CD4-positive, alpha-beta T cell (primary cell): ENCODE measurements at places on chromosomes 7 and 10.
A peak's percentile ranks its signal among the peaks of the same experiment; 100 is the strongest.

- H3K4me1 ChIP-seq = no peaks in the 10 kb centered on the region
- no peaks in the 10 kb centered on the region for H3K36me3 ChIP-seq
- no peak overlapping the region for H3K27ac ChIP-seq
- H3K27me3 ChIP-seq = peaks cover 10% of the 10 kb centered on the region
- DNase-seq = no peak
- no peak overlapping the region for H3K4me3 ChIP-seq
Measured at GRCh38 chr7:25420771-25421170, 192.5 kb upstream of the NPVF start.

GRCh38 chr10:113609704-113610108 is 54.1 kb downstream of the NRAP start:
- no peaks in the 10 kb centered on the region for H3K36me3 ChIP-seq
- no peak for DNase-seq
- no peaks in the 10 kb centered on the region for H3K4me1 ChIP-seq

GRCh38 chr7:44386139-44386913 is 60.9 kb upstream of the CAMK2B start:
- H3K4me1 ChIP-seq = no peaks in the 10 kb centered on the region
- no peaks in the 10 kb centered on the region for H3K27me3 ChIP-seq
- H3K4me3 ChIP-seq = no peak overlapping the region
- H3K36me3 ChIP-seq = peaks cover 80% of the 10 kb centered on the region

DNA sequence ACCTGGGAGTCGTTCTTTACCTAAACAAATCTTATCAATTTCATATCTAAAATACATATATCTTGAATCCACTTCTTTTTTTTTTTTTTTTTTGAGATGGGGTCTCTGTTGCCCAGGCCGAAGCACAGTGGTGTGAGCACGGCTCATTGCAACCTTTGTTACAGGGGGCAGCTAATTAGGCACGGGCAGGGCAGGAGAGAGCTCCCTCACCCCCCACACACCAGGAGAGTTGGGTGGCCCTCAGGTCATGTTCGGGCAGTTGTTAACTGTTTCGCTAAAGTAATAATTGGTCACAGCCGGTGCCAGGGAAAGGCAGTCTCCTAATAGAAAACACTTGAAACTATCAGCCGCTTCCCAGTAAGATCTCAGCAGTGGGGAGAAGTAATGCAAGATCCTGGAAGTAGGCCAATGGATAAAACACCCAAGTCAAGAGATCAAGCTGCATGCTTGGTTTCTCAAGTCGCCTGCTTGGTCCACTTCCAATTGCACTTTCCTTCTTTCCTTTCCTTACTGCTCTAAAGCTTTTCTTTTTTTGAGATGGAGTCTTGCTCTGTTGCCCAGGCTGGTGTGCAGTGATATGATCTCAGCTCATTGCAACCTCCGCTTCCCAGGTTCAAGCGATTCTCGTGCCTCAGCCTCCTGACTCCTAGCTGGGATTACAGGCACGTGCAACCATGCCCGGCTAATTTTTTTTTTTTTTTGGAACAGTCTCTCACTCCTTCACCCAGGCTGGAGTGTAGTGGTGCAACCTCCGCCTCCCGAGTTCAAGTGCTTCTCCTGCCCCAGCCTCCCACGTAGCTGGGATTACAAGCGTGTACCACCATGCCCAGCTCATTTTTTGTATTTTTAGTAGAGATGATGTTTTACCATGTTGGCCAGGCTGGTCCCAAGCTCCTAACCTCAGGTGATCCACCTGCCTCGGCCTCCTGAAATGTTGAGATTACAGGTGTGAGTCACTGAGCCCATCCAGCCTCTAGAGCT is 21.3 kb upstream of the EFCAB10 start:
- no peaks in the 10 kb centered on the region for H3K36me3 ChIP-seq
- DNase-seq = no peak
- H3K4me3 ChIP-seq = no peak overlapping the region
- no peaks in the 10 kb centered on the region for H3K27me3 ChIP-seq
- H3K27ac ChIP-seq = no peak overlapping the region

DNA sequence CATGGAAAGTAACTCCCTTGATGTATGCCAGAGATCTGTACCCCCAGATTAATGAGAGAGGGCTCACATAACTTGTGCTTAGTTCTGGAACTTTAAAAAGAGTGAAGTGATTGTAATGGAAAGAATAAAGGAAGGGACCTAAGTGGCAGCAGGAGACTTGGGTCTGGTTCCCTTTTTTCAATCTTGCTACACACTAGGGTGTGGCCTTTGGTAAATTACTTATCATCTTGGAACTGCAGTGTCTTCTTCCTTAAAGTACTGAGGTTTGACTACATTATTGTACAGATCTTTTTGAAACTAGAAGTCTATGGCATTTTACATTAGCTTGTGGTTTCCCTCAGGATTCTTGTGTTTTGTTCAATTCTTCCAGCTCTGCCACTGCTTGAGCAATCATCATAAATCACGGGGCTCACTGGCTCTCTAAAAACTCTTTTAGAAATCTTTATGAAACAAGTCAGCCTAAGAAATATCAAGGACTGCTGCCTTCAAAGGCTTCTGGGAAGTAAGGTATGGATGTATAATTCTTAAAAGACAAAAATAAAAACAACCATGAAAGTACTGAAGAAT is 22.5 kb upstream of the CHRM2 start:
- no peak overlapping the region for H3K4me3 ChIP-seq
- H3K27me3 ChIP-seq = no peaks in the 10 kb centered on the region
- H3K4me1 ChIP-seq = no peaks in the 10 kb centered on the region
- H3K36me3 ChIP-seq = no peaks in the 10 kb centered on the region
- H3K27ac ChIP-seq = no peak overlapping the region

DNA sequence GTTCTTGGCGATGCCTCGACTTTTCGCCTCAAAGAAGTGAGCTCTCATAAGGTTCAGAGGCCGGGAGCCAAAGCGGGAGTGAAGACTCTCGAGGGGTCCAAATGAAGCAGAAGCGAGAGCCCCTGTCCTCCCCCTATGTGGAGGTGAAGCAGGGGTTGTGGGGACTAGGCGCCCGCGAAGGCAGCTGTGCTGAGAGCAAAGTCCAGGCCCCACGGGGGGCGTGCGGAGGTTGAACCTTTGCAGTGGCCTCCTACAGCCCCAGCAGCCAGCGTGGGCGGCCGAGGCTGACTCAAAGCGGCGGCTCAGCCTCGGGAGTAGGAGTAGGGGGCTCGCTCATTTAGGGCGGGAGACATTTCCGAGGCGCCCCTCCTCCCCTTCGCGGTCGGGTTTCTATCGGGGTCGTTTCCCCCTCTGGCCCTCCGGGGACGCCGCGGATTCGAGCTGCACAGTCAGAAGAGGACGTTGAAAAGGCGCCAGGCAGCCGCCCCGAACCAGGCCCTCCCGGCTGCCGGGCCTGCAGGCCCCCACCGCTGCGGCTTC is 553 bp upstream of the ADD3 start:
- H3K4me1 ChIP-seq = peaks cover 16% of the 10 kb centered on the region
- H3K4me3 ChIP-seq = peak overlapping the region; percentile 63
- H3K27me3 ChIP-seq = no peaks in the 10 kb centered on the region
- no peak for DNase-seq
- peaks cover under 1% of the 10 kb centered on the region for H3K36me3 ChIP-seq

- H3K4me3 ChIP-seq = no peak overlapping the region
- H3K27ac ChIP-seq = no peak overlapping the region
- H3K4me1 ChIP-seq = no peaks in the 10 kb centered on the region
- no peaks in the 10 kb centered on the region for H3K27me3 ChIP-seq
- DNase-seq = no peak
- H3K36me3 ChIP-seq = no peaks in the 10 kb centered on the region
Measured at GRCh38 chr10:5534880-5535856, 10.4 kb downstream of the CALML3 start.

DNA sequence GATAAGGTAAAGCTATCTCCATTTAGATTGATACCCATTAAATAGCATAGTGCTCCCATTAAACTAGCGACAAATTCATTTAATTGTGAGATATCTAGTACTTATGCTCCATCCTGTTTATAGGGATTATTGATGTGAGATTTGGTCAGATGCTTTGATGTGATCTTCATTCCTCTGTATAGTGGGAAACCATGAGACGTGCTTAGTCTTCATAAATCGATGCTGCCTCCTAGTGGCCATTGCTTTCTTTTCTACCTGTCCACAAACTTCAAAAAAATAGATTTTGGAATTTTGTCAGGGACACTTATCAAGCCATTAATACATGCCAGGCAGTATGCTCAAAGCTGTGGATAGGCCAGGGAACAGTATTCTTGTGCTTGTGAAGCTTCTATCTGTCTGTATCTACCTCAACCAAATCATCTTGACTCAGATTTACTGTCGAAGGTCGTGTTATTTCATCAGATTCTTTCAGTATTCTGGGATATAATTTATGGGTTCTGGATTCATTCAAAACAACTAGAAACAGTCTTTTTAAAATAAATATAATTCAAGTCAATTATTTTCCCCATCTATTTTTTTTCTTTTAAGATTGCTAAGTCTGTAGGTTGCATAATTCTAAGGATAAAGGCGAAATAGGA is 12.0 kb downstream of the LSM8 start:
- no peak overlapping the region for H3K27ac ChIP-seq
- H3K4me1 ChIP-seq = no peaks in the 10 kb centered on the region
- peaks cover 13% of the 10 kb centered on the region for H3K36me3 ChIP-seq
- H3K4me3 ChIP-seq = no peak overlapping the region

DNA sequence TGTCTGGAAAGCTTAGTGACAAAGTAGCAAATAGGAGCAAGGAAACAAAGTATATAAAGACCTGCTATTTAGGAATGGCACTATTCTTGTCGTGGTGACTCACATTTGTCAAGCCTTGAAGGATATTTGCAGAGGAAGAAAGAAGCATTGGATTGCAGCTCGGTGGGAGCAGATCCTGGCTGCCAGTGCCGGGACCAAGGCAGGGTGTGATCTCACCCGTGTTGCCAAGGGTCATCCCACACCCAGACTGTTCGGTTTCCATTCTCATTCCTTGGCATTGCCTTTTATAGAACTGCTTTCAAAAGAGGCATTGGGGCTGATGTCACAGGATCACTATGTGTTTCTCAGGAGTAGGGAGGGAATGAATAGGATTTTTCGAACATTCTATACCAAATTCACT is 176.2 kb downstream of the GALNT17 start:
- no peaks in the 10 kb centered on the region for H3K4me1 ChIP-seq
- DNase-seq = no peak

DNA sequence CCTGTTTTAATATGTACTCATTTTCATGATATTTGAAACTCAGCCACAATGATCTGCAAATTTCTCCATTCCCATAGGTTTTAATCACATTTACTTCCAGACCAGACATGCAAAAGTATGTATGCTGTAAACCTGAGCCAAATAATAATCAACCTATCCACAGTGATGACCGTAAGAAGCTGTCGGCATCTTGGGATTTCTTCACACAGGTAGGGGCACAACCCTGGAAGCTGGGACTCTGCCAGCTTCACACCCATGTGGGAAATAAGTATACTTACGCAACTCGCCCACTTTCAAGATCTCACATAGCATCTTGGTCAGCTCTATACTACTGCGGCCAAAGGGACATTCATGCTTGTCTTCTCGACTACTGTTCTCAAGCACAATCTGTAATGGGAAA is 352.3 kb downstream of the ELMO1 start:
- no peak overlapping the region for H3K27ac ChIP-seq
- no peak overlapping the region for H3K4me3 ChIP-seq
- H3K4me1 ChIP-seq = peaks cover 9% of the 10 kb centered on the region
- H3K27me3 ChIP-seq = no peaks in the 10 kb centered on the region
- no peak for DNase-seq

DNA sequence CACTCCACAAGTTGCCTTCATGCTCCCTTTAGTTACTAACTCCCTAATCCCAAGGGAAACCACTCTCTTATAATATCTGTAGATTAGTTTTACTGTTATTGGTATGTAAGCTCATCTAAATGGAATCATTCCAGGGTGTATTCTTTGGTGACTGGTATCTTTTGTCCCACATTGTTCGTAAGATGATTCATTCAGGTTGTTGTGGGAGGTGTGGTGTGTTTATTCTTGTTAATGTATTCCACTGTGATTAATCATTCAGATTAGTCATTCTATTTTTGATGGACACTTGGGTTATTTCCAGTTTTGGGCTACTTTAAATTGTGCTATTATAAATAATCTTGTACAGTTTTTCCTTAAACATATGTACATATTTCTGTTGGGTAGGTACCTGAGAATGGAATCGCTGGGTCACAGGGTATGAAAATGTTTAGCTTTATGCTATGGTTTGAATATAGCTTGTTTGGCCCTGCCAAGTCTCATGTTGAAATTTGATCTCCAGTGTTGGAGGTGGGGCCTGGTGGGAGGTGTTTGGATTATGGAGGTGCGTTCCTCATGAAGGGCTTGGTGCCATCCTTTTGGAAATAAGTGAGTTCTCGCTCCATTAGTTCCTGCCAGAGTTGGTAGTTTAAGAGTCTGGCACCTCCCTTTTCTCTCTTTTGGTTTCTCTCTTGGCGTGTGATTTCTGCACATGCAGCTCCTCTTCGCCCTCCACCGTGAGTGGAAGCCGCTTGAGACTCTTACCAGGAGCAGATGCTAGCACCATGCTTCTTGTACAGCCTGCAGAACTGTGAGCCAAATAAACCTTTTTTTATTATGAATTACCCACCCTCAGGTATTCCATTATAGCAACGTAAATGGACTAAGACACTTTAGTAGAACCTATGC is 13.8 kb downstream of the BTRC start:
- no peaks in the 10 kb centered on the region for H3K27me3 ChIP-seq
- no peak overlapping the region for H3K27ac ChIP-seq
- no peak overlapping the region for H3K4me3 ChIP-seq
- no peaks in the 10 kb centered on the region for H3K4me1 ChIP-seq

DNA sequence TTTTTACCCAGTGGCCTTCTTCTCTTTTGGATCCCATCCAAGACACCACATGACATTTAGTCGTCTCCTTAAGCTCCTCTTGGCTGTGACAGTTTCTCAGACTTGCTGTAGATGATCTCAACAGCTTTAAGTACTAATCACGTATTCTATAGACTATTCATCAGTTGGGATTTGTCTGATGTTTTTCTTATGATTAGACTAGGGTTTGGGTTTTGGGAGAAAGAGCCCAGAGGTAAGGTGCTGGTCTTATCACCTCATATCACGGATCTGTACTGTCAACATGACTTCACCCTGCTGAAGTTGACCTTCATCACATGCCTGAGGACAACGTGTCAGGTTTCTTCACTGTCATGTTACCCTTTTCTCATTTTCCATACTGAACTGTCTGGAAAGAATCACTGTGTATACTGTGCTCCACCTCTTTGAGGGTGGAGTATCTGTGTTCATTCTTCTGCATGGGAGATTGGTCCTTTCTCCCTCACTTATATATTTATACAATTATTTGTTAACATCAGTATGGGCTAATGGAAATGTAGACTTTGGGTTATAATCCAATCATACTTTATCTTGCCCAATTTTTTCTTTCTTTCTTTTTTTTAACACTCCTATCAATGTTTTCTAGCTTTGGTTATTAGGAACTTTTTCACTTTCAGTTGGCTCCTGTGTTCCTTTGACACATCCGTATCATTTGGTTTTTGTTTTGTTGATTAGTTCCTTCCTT is 6.4 kb upstream of the HKDC1 start:
- no peak overlapping the region for H3K4me3 ChIP-seq
- peaks cover 17% of the 10 kb centered on the region for H3K4me1 ChIP-seq
- no peaks in the 10 kb centered on the region for H3K27me3 ChIP-seq
- no peak for DNase-seq
- H3K27ac ChIP-seq = no peak overlapping the region

DNA sequence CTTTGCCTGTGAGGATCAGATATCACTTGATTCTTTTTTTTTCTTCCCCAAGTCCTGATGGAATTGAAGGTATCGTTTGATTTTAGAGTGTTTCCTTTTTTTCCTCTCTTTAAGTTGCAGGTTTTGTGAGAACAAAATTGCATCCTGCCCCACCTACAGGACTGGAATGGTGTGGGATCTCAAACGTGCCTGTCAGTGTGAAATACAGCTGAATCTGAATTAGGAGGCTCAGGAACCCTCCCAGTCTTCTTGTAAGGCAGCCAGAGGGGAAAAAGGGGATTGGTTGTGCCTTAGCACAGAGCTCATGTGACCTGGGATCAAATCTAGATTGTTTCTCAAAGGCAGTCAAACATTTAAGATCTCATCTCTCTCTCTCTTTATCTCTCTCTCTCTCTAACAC is 32.7 kb upstream of the KLHL7 start:
- no peak for DNase-seq
- no peaks in the 10 kb centered on the region for H3K27me3 ChIP-seq
- H3K27ac ChIP-seq = no peak overlapping the region
- no peaks in the 10 kb centered on the region for H3K36me3 ChIP-seq
